Chondrocyte (in vitro differentiated cells): ENCODE measurements at places on chromosomes 11 and 22. TPM values are rescaled to one million over a fixed set of nuclear protein-coding genes. Genes with fewer than 3 reads are reported as not detected.

GRCh38 chr11:13897646-13898276 lies 64.8 kb upstream of the SPON1 start:
- H3K4me3 ChIP-seq = no peak overlapping the region
- no peak overlapping the region for H3K27ac ChIP-seq
- no peaks in the 10 kb centered on the region for H3K36me3 ChIP-seq
- no peak for DNase-seq
- no peaks in the 10 kb centered on the region for H3K4me1 ChIP-seq

GRCh38 chr22:28424427-28425080 lies 255.1 kb downstream of the TTC28 start:
- no peaks in the 10 kb centered on the region for H3K36me3 ChIP-seq
- H3K4me3 ChIP-seq = no peak overlapping the region
- H3K4me1 ChIP-seq = peaks cover 35% of the 10 kb centered on the region

DNA sequence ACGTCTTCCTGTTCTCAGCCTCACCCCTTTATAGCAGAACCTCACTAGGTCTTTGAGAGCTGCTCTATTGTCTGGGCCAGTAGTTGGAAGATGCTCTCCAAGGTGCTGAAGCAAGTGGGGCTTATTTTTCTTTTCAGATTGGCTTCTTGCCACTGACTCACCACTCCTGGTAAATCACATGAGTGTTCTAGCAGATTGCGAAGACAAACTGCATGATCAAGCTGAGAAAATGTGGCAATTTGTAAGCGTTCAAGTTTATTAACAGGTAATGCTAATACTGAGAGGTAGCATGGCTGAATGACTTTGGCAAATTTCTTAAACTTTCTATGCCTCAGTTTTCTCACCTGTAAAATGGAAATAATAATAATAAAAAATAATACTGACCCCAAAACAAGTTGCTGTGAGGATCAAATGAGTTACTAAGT lies 59.2 kb downstream of the CACNG2 start:
- H3K27ac ChIP-seq = no peak overlapping the region
- peaks cover 71% of the 10 kb centered on the region for H3K27me3 ChIP-seq
- no peak overlapping the region for H3K4me3 ChIP-seq
- peaks cover 5% of the 10 kb centered on the region for H3K36me3 ChIP-seq
- no peaks in the 10 kb centered on the region for H3K4me1 ChIP-seq

DNA sequence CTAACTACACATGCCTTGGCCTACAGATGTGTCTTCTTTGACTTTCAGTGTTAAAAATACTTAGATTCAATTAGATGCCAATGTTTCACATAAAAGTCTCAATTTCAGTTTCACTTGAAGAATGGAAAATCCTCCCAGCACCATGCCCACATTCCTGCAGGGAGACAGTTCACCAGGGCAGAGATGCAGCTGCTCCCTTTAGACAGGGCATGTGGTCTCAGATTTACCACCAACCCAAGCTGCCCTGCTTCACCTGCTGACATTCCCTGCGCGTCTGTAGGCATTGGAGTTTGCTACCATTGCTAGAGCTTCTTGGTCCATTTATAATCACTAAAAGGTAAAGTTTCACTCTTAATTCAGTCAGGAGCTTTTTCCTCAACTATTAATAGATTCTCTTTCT lies 113.9 kb downstream of the ARFGAP2 start:
- no peak overlapping the region for H3K27ac ChIP-seq
- H3K36me3 ChIP-seq = peaks cover 4% of the 10 kb centered on the region
- no peaks in the 10 kb centered on the region for H3K27me3 ChIP-seq
- peaks cover 17% of the 10 kb centered on the region for H3K4me1 ChIP-seq
- no peak for DNase-seq
- no peak overlapping the region for H3K4me3 ChIP-seq

GRCh38 chr11:96288915-96289314 lies 54.1 kb downstream of the MAML2 start:
- H3K4me1 ChIP-seq = peaks cover 38% of the 10 kb centered on the region
- H3K27ac ChIP-seq = no peak overlapping the region
- DNase-seq = no peak
- H3K27me3 ChIP-seq = no peaks in the 10 kb centered on the region
- no peak overlapping the region for H3K4me3 ChIP-seq
- H3K36me3 ChIP-seq = no peaks in the 10 kb centered on the region

The KDM4D gene
- 0.44 to 0.65 TPM (median 0.53 TPM) in 3 replicates for total RNA-seq

DNA sequence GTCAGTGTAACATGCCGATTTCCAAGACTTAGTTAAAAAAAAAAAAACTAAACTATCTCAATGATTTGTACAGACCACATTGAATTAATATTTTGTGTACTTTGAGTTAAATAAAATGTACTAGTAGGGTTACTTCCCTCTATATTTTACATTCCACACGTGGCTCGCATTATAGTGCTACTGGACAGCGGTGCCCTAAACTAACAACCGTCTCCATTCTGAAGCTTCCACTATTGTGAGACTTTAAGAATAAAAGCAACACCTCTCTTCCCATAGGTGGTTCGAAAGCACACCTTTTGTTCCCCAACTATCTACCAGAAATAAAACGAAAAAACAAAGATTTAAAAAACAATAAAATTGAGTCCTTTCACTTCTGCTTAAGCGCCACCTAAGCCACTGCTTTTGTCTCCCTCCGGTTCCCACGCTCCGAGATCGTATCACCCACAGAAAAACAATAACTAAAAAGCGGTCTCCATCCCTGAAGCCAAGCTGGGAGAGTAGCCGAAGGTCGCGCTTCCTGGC lies 380 bp upstream of the TTC17 start:
- H3K27ac ChIP-seq = peak overlapping the region; percentile 98
- DNase-seq = no peak
- H3K4me1 ChIP-seq = peaks cover 31% of the 10 kb centered on the region
- peak overlapping the region; percentile 98 for H3K4me3 ChIP-seq

DNA sequence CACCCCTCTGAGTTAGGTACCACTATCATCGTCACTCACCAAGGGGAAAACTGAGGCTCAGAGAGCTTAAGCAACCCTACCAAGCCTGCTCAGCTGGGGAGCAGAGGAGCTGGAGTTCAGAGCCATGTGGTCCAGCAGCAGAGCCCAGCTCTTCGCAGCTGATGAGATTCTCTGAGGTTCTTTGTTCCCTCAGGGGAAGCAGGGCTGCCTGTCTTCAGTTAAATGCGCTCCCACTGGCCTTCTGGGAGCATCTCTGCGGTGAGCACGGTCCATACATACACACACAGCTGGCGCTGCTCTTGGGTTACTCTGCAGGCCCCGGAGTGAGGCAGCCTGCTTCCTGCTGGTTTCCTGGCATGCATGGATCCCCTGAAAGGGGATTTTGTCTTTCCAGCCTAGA lies 5.2 kb upstream of the PTGDR2 start:
- no peaks in the 10 kb centered on the region for H3K36me3 ChIP-seq
- DNase-seq = peak; percentile 72
- H3K27ac ChIP-seq = no peak overlapping the region
- H3K27me3 ChIP-seq = peaks cover 7% of the 10 kb centered on the region

The CALCA gene
- total RNA-seq = not detected in 3 replicates

GRCh38 chr11:77069969-77070582 lies 3.3 kb downstream of the CAPN5 start:
- no peak overlapping the region for H3K27ac ChIP-seq
- DNase-seq = no peak
- peaks cover 36% of the 10 kb centered on the region for H3K4me1 ChIP-seq
- H3K27me3 ChIP-seq = no peaks in the 10 kb centered on the region

- DNase-seq = peak; percentile 63
- H3K4me3 ChIP-seq = no peak overlapping the region
- no peaks in the 10 kb centered on the region for H3K4me1 ChIP-seq
- peaks cover 13% of the 10 kb centered on the region for H3K36me3 ChIP-seq
- no peak overlapping the region for H3K27ac ChIP-seq
These were observed 8.0 kb upstream of the COMT start for GRCh38 chr22:19933341-19934241.

DNA sequence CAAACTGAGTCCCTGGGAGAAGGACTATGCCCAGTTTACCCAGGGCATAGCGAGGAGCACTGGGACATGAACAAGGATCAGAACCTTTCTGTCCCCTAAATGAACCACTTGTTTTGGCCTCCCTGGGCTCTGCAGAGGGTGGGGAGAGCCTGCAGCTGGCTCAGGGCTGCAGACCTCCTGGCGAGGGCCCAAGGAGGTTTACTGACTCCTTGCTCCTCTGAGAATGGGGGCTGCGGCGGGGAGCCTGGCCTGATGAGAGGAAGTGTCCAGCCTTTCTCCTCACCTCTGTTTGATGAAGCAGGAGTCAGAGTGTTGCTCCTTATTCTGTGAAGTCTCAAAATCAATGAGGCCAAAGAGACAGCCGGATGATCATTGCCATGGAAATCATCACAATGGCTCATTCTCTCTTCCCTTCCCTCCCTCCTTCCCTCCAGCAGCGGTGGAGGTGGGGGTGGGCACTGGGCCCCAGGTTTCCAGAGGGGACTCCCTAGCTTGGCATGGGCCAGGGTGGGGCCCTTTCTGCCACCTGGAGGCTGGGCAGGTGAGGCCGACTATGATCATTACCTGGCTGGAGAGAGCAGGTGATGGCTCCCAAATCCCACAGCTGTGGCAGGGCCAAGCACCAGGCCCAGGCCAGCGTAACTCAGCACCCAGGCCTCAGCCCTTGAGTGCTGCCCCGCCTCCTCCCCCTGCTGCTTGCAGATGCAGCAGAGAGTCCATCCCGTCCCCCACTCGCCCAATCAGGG lies 169.7 kb downstream of the CEP164 start:
- H3K36me3 ChIP-seq = no peaks in the 10 kb centered on the region
- no peaks in the 10 kb centered on the region for H3K4me1 ChIP-seq
- no peak for DNase-seq
- peaks cover 42% of the 10 kb centered on the region for H3K27me3 ChIP-seq

- DNase-seq = peak; percentile 65
- H3K36me3 ChIP-seq = peaks cover 4% of the 10 kb centered on the region
- H3K27ac ChIP-seq = no peak overlapping the region
- H3K4me1 ChIP-seq = no peaks in the 10 kb centered on the region
- peaks cover 15% of the 10 kb centered on the region for H3K27me3 ChIP-seq
- H3K4me3 ChIP-seq = no peak overlapping the region
These were observed 9.9 kb downstream of the B3GAT1 start for GRCh38 chr11:134401825-134402809.

DNA sequence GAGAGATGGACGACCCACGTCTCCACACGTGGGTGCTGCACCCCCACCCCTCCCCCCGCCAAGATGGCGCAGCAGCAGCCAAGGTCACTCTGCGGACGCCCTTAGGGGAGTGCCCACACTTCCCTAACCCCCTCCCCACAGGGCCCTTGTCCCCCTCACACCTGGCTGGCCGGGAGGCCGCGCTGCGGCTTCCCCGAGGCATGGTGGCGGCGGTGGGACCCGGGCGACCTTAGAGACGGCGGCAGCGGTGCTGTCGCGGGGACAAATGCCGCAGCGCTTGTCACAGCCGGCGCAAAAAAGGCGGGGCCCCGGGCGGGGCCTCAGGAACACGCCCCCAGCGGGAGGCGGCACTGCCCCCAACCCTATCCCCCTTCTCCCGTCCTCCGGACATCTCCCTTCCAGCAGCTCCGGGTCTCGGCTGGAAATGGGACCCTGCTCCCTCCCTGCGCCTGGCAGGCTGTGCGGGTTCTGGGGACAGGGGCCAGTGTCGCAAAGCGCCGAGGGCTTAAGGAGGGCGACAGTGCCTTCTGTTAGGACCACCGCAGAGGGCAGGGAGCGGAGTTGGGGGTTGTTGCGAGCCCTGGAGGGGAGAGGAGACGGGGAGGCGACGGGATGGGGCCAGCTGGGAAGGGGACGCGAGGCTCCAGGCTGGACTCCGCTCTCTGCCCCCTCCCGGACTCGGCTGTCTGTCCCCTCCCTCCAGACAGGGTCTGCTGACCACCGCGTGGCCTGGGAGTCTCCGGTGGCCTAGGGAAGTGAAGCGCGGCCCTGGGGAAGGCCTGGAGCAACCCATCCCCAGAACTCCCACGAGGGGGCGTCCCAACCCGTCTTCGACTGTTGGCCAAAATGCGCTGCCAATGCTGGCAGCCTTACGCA lies at the start of gene CHCHD10:
TSS of gene CHCHD10 (minus strand) at position 300 of the 876 bp plus-strand sequence. CDS start at position 202, 98 bp downstream.
- peaks cover 2% of the 10 kb centered on the region for H3K36me3 ChIP-seq
- H3K4me1 ChIP-seq = peaks cover 37% of the 10 kb centered on the region
- H3K27me3 ChIP-seq = no peaks in the 10 kb centered on the region
- DNase-seq = no peak
- H3K27ac ChIP-seq = peak within 1 kb of the TSS; percentile 57
- H3K4me3 ChIP-seq = peak within 1 kb of the TSS; percentile 87

The TECTA gene
- 0.41 to 1.2 TPM (median 0.75 TPM) in 3 replicates for total RNA-seq

DNA sequence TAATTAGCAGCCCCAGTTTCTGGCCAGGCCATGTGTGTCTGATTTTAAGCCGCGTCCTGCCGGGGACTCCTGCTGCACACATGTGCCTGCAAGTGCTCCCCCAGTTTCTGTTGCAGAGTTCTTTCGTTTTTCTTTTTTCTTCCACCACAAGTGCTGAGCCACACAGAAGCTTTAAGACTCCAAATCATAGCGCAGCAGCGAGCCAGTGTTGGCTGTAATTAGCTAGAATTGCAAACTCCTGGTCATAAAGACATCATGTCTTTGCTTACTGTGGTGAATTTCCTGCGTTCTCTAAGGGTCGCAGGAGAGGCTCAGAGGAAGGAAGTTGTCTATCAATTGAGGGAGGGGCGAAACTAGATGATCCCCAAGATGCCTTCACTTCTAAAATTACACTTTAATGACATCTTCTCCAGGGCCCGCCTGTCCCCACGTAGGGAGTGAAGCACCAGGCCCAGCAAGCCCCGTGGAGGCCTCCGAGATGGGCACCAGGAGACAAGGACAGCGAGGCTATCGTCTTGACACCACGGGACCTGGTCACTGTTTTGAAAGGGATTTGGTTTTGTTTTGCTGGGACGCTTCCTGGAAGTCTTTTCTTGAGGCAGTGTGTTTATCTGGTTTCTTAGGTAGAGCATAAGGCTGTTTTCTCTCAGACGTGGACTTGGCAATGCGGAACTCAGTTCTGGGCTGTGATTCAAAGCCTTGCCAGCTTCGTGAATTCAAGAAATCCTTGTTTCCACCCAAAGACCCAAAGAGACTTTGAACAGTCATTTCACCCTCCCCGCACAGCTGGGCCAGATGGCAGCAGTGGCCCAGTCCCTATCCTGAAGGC lies 71.8 kb downstream of the UBASH3B start:
- no peaks in the 10 kb centered on the region for H3K27me3 ChIP-seq
- H3K27ac ChIP-seq = no peak overlapping the region

GRCh38 chr11:32870676-32871075 lies 21.9 kb upstream of the QSER1 start:
- H3K27ac ChIP-seq = no peak overlapping the region
- H3K4me3 ChIP-seq = no peak overlapping the region
- no peaks in the 10 kb centered on the region for H3K4me1 ChIP-seq
- H3K27me3 ChIP-seq = peaks cover 29% of the 10 kb centered on the region
- no peak for DNase-seq
- H3K36me3 ChIP-seq = peaks cover 5% of the 10 kb centered on the region

DNA sequence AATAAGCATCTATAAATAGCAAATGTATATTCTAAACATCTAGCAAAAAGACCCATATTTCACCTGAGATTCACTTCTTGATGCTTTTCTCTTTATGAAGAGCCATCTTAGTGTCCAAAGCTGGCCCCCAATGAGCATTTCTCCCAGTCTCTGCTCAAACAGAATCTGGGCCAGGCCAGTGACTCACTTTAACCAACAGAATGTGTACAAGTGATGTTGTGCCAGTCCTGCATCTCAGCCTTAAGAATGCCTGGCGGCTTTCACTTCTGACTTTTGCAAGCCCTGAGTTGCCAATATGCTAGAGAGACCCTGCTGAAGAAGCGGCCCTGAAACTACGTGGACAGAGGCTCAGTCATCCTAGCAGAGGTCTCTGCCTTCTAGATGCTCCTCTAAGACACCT lies 6.9 kb upstream of the COPB1 start:
- no peak for DNase-seq
- no peak overlapping the region for H3K4me3 ChIP-seq

- DNase-seq = no peak
- no peaks in the 10 kb centered on the region for H3K36me3 ChIP-seq
- no peak overlapping the region for H3K27ac ChIP-seq
- H3K4me3 ChIP-seq = no peak overlapping the region
- H3K4me1 ChIP-seq = peaks cover 16% of the 10 kb centered on the region
- H3K27me3 ChIP-seq = peaks cover 14% of the 10 kb centered on the region
These were observed 412.4 kb upstream of the CADM1 start for GRCh38 chr11:115916608-115917007.
